ENCODE measurements at places on chromosomes 2 and 18.

DNA sequence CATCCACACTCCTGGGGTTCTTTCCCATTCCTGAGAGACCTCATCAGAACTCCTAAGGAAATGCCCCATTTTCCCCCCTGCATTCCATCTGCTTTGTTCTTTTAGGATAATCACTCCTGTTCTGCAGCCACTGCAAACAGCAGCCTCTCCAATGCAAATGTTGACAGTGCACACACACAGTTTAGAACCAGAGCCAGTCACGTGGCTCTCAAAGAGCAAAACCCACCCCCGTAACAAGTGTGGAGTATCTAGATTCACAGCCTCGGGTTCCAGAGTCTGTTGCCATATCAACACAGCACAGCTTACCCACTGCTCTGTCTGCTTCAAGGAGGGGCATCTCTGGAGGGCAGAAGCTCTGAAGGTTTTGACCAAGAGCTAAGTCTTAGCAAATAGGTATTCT lies 180.0 kb downstream of the NAPG start:
- no peak for DNase-seq

- DNase-seq: no peak
Observed at GRCh38 chr18:42051411-42051810, 96.4 kb downstream of the PIK3C3 start.

DNA sequence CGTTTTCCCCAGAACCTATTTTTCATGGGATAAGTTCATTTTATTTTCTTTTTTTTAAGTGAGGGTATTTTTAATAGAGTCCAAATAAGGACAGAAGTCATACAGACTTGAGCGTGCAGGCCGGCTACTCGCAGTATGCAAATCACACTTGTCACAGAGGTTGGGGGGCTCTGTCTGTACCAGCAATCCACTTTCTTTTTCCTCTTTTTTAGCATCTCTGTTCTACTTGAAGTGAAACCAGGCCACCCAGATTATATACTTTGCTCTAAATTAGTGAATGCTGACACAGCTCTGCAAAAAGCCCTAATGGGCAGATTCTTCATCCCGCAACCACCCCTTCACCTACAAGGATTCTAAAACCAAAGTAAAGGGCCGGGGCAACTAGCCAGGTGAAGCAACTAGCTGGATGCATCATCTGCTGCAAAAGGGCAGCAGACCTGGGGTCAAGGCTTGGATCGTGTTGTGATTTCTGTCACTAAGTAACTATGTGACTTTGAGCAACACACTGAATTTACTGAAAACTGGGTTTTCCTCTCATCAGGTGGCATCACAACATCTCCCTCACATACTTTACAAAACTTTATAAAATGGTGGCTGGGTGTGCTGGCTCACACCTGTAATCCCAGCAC lies 18.4 kb downstream of the KDSR start:
- DNase-seq: no peak

GRCh38 chr2:159228081-159228581 lies 58.4 kb downstream of the WDSUB1 start:
- DNase-seq: peak; percentile 86
